Activated CD4-positive, CD25-positive, alpha-beta regulatory T cell (primary cell): ENCODE measurements at places on chromosomes 6 and 20.

GRCh38 chr6:26129656-26130055 is 42.4 kb downstream of the HFE start:
- no peak for DNase-seq

DNA sequence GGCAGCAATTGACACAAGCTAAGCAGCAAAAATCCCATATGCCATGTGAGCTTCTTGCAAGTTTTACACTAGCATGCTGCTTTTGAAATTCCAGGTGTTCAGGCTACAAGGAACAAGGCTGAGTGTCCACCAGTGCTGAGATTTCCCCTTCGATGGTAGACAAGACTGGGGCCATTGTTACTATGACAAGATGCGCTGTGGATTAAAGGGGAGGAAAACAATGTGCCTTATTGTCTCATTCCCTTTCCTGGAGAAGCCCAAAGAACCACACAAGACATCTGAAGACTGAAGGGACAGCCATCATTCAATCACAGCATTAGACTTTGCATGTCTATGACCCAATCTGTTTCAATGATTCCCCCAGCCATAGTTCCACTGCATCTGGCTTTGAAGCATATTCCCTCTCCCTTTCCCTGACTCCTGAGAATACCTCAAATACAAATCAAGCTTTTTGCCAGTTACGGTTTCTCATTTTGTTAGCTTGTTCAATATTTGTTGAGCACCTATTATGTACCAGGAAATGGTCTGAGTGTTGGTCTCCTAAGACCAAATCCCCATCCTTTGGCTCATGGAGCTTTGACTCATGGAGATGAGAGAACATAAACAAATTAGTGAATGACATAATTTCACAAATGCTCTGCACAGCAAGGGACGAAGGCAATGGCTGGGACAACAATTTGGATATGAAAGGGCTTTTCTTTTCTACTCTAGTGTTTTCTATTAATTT is 23.4 kb upstream of the SCGN start:
- no peak for DNase-seq

- no peak for DNase-seq
These were observed 6.3 kb downstream of the PRR18 start for GRCh38 chr6:166301611-166302529.

- DNase-seq, result no peak
These were observed 33.1 kb upstream of the MPC1 start for GRCh38 chr6:166415833-166416347.
